ENCODE measurements at places on chromosomes 13 and 19.

DNA sequence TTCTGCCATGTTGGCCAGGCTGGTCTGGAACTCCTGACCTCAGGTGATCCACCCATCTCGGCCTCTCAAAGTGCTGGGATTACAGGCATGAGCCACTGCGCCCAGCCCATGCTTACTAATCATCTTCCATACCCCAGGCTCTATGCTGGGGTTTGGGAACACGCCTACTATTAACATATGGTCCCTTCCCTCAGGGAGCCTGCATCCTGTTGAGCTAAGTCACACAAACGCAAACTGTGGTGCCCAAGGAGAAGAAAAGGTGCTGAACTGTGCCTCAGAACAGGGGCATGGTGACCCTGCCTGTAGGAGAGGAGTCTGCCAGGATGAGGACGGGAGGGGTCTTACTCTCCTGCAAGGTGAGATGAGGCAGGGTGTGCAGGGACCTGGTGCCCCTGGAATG, 5.6 kb downstream of the MICOS13 start:
- no peak for DNase-seq

GRCh38 chr19:35153701-35154524, 622 bp upstream of the FXYD5 start:
- peak; percentile 76 for DNase-seq

- DNase-seq, result no peak
Measured at GRCh38 chr19:17953316-17953801, 13.5 kb upstream of the KCNN1 start.

DNA sequence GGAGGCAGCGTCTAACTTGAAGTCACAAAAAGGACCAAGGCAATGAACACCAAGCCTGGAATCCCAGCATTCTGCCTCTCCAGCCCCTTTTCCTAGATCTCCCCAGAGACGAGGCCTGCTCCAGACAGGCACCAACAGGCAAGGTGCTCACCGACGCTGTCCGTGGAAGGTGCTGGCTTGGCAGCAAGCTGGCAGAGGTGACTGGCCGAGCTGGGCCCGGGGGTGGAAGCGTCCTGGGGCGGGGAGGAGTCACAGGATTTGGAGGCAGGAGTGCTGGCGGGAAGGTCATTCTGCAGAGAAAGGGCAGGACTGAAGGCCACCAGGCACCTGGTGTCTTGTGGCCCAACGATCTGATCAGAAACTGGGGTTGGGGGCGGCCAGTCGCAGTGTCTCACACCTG, 18.2 kb downstream of the TLE2 start:
- DNase-seq, result no peak

GRCh38 chr19:56301155-56301554, 13.5 kb downstream of the ZSCAN5A start:
- DNase-seq, result no peak

GRCh38 chr13:110118106-110118505, 188.9 kb downstream of the COL4A1 start:
- no peak for DNase-seq

- no peak for DNase-seq
Measured at GRCh38 chr19:17045907-17046502, 19.4 kb upstream of the CPAMD8 start.

- DNase-seq, result no peak
Measured at GRCh38 chr13:101453784-101454201, 1.3 kb downstream of the ITGBL1 start.

DNA sequence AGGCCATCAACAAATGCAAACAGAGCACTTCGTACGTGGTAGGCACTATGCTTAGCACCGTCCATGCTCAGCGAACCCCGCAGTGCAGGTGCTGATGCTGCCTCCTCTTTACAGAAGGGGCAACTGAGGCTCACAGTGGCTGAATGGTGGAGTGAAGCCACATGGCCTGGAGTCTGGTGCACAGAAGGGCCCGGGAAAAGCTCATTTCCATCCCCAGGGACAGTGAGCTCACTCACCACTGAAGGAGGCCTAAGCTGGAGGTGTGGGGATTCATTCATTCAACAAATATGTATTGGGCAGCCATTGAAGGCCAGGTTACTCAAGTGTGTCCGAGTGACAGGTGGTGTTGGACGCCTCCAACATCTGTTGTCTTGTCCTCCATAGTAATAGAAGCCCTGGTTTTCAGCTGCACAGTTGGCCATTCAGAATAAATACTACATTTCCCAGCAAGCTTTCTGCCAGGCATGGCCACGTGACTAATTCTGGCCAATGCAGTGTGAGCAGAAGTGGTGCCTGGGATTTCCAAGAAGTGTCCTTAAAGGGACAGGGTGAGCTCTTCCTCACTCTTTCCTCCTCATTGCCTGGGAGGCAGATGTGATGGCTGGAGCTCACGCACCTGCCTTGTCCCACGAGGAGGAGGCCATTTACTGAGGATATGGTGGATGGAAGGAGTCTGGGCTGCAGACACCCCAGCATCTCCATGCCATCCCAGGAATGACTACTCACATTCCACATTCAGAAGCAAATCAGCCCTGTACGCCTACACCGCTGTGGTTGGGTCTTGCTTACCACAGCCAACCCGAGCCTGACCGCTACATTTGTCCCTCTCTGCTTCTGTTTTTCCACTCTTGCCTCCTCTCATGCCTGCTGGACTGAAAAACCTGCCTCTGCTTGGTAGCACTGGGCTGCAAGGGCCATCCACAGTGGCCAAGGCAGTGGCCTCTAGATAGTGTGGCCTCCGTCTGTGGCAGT, 2.3 kb upstream of the ZNRF4 start:
- no peak for DNase-seq

DNA sequence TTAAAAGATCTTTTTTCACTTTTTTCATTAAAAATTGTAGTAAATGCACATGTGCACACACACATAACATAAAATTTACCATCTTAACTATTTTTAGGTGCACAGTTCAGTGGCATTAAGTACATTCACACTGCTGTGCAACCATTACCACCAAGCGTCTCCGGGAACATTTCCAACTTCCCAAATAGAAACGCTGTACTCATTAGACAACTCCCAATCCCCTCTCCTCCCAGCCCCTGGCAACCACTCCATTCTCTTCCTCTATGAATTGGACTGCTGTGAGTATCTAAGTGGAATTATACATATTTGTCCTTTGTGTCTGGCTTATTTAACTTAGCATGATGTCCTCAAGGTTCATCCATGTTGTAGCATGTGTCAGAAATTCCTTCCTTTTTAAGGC, 11.6 kb downstream of the GJB2 start:
- DNase-seq, result no peak

- no peak for DNase-seq
Measured at GRCh38 chr19:10122045-10122444, 2.3 kb upstream of the EIF3G start.

DNA sequence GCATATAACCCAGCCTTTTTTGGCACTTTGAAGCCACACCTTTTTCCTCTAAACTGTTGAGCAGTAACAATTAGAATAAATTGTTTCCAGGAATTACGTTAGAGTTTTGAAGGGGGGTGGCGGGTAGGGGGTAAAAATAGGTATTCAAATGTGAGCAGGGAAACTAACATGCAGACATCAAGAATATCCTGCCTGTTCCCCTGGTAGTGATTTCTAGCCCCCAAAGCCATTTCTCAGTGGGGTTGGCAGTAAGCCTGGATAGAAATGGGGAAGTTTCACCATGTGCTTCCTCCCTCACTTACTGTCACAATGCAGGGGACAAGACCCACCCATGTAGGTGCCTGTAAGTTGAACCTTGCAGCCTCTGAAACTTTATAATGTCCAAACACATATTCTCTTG, 3.8 kb downstream of the DOCK9 start:
- DNase-seq, result no peak

DNA sequence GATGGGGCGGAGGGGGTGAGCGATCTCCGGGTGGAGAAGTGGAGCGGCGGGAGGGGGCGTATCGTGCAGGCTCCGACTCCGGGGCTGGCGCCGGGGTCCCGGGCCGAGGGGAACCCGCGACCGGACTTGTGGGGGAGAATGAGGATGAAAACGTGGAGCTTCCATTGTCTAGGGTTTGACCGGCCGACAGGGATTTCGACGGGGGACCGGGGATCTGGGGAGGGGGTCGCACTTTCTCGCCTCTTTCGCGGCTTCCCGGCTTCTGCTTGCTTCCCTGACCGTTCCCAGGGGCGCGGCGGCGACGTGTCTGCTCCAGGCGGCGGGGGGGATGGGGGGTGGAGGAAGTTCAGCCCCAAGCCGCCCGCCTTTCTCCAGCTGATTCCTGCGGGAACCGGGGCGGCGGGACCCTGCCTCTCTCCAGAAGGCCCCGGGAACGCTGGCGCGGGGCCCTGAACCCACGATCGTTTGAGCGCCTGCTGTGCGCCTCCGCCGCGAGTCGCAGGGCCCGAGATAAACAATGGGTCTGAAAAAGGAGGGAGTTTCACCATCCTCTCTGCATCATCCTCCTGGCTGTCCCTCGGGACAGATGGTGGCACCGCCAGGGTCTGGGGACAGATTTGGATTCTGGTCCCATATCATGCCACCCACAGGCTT, 790 bp downstream of the TPM4 start:
- no peak for DNase-seq

DNA sequence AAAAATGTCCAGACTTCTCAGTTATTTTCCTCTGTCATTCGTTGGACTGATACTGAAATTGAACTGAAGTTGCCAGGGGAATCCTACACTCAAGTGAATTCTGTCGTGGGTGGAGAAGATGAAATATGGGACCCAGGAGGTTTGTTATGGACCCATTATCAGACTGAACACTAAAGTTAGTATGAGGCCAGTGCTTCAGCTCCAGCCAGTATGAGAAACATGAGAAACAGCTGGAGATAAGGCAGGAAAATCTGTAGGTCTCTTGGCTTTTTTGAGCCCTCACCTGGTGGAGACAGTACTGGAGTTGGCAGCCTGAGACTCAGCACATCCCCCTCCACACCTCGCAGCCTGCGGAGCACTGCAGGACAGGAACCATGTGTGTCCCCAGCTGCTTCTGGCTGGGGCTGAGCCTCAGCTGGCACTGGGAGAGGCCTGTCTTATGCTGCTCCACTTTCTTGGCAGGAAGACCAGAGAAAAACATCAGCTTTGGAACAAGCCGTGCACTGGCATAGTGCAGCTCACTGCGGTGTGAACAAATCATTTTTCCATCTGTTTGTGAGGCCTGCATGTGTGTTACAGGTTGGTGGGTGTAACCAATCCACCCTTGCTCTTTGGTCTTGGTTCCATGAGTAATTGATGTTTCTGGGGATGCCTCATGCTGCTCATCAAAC, 641.0 kb downstream of the FGF9 start:
- no peak for DNase-seq

DNA sequence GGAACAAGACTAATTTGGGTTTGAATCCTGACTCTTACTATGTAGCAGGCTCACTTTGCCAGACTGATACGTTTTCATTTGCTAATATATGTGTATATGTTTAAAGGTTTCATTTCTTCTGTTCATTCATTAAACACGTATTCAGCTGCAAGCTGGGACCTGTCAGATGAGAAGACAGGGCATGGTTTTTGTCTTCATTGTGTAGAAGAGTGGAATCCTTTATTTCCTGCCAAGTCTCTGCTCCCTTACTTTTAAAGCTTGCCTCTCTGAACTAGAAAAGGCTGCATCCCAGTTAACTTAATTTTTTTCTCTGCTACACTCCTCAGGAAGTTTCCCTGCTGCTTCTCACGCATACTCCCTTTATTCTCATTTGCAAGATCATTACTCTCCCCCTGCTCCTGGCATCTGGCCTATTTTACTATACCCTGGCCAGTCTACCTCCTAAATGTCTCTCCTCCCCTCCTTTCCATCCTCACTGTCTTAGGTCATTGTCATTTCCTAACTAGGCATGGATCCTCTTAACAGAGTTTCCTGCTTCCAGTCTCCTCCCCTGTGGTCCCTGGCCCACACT, 141.0 kb upstream of the TMTC4 start:
- no peak for DNase-seq

DNA sequence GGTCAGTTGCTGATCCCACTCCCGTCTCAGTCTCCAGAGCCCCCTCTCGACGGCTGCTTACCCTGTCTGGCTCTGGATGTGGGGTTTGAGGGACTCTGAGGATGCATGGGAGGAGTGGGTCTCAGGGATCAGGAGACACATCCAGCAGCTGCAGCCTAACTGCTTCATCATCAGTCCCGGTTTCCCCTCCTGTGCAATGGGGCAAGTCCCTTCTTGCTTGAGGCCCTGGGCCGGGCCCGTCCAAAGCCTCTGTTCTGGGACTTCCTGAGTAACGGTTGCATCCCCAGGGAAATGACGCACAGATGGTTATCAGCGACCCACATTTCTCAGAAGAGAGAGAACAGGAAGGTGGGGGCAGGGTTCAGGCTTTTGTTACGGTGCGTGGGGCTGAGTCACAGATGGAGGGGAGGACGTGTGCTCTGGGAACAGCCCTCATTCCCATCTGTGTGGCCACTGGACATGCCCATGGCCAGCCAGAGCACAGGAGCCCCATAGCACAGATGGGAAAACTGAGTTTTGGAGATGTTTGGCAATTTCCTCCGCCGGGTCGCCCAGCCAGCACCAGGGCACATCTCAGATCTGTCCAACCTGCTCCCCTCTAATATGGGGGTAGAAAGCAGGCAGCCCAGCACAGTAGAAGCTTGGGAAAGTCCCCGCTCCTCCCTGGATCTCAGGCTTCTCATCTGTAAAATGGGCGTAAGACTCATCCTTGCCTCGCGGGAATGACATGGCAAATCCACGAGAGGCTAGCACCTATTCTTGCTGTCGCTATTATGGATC, 19.3 kb downstream of the GNA15 start:
- peak; percentile 86 for DNase-seq

DNA sequence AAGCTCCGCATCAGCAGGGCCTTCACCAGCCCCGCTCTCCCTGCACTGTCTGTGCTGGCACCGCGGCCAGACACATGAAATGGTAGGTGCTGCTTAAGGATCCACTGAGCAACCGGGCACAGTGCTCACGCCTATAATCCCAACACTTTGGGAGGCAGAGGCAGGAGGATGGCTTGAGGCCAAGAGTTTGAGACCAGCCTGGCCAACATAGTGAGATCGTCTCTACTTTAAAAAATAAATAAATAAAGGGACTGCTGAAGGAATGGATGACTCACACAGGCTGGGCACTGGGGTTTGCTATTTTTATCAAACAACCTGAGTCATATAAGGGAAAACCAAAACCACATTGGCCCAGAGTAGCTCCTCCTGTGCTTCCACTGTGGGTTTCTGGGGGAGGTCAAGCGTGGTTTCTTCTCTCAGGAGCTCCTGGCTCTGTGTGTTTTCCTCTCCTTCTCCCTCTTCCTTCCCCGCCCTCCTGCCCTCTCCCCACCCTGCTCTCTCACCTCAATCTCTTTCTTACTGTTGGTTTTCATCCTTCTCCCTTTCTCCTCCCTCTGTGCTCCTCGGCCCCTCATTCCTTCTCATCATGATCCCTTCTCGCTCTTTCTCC, 21.3 kb downstream of the VRK3 start:
- DNase-seq, result peak; percentile 31
